ENCODE measurements at places on chromosomes 16 and 17.

- no peak for DNase-seq
Measured at GRCh38 chr16:83392743-83393142, 415.0 kb upstream of the HSBP1 start.

DNA sequence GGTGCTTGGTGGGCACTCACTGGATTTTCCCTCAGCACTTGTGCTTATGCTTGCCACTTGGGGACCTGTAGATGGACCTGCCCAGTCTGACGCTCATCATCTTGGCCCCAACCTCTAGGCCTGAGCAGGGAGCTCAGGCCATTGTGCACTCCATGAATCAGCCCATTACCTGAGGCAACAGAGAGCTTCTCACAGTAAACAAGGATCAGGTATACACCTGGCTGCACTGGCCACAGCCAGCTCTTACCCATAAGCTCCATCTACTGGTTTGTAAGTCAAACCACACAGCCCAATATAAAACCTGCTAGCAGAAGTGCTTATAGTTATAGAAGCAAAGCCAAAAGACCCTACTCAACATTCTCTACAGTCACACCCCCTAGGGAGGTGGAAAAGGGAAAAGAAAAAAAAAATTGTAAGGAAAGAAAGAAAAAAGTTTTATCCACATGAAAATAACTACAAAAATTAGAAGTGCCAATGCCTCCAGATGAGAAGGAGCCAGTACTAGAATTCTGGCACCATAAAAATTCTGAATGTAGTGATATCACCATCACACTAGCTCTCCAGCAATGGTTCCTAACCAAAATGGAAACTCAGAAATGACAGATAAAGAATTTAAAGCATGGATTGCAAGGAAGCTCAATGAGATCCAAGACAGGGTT, 87.8 kb upstream of the CDH5 start:
- no peak for DNase-seq

DNA sequence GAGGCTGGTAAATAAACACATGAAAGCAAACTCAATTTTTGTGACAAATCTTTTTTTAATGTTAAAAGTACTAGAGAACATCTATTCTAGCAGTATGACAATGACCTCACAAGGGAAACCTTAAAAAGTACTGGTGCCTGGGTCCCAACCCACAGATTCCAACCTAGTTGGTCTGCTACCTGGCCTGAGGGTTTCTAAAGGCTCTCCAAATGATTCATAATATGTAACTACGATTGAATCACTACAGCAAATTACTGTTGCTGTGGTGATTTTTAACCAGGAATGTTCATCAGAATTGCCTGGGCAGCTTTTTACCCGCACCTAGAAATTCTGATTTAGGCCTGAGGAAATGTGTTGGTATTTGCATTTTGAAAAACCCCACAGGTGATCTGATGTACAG, 26.1 kb downstream of the CDR2 start:
- DNase-seq, result no peak

DNA sequence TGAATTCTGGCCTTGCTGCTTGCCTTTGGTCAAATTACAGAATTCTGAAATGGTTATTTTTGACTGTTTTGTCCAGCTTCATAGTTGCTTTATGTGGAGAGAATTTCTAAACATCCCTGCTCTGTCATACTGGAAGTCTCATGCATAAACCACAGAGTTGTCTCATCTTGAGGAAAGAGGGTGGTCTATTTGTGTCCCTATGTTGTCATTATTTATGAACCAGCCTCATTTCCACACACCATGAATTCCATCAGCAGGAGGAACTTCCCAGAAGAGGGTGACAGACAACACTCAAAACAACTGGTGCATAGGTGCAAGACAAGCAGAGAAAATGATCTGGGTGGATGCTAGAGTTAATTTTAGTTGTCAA, 525.8 kb upstream of the GOT2 start:
- DNase-seq, result no peak

DNA sequence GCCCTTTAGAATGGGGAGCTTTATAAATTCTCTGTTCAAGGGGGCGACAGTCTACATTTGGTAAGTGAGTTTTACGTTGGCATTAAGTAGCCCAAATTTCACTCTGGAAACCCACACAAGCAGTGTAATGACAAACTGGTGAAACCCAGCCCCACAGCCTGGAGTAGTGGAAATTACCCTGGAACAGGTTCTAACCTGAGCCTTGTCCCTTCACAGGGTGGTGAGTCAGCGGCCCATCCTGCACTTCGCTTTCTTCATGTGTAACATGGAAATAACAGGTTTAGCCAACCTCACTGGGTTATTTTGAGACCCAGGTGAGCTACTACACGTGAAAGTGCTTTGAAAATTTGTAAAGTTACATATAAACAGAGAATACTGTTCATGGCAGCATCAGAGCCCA, 3.5 kb upstream of the TLCD3A start:
- no peak for DNase-seq

DNA sequence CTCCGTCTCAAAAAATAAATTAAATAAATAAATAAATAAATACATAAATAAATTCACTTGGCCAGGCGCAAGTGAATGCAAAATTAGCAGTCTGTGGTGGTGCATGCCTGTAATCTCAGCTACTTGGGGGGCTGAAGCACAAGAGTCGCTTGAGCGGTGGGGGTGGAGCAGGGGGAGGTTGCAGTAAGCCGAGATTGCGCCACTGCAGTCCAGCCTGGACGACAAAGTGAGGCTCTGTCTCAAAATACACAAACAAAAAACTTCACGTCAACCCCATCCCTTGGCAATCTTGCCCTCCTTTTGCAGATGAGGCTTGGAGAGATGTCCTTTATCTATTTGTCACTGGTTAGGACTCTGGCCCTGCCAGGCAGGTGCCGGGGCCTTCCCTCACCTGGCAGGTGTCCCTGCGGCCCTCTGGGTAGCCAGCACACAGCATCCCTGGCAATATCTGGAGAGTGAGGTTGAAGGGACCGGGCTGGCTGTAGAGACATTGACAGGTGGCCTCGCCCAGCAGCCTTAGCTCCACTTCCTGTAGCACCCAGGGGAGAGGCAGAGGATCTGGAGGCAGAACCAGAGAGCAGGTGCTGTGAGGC, 4.4 kb downstream of the PRSS36 start:
- no peak for DNase-seq
